ENCODE measurements at places on chromosomes 6 and 20.

DNA sequence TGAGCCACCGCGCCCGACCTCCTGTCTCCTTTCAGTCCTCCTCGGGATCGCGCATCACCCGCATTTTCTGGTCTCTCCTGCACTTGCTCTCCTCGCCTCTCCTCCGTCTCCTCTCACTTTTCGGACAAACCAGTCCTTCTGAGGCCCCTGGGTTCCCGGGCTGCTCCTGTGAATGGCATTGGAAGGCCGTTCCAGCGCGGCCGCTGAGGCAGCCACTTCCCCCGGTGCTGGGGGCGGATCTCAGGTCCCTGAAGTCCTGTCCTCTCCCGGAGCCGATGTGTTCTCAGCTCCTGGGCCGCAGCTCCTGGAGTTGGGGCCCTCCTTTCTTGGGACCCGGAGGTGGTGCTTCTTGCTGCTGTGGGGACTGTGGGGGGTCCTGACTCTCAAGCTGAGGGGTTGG is 803 bp downstream of the MICB start:
- DNase-seq = no peak

- DNase-seq = peak; percentile 66
Measured at GRCh38 chr6:15887491-15888461, 224.9 kb upstream of the DTNBP1 start.

DNA sequence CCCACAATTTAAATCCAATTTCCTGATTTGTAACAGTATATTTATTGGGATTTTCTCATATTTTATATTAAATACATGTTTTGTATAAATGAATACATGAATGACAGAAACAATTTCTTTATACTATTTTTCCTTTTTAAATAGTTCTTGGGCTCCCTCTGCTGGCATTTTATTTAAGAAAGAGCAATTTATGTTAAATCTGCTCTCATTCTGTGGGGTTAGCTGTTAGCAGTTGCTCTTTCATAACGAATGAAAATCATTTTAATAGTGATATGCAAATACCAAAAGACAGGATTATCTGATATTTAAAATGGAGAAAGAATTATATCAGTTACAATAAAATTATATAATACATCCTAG is 118.3 kb downstream of the RALGAPA2 start:
- no peak for DNase-seq

DNA sequence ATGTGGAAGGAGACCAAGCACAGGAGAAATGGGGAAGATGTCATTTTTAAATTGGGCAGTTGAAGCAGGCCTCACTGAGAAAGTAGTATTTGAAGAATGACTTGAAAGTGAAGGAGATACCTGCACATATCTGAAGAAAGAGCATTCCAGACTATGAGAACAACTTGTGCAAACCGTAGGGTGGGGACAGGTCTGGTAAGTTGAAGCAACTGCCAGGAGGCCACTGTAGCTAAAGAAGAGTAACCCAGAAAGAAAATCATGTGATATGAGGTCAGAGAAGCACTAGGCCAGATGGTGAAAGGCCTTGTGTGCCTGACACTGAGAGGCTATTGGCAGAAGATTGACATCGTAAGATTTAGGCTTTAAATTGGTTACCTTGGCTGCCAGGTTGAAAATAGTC is 4.7 kb upstream of the SUPT3H start:
- DNase-seq = no peak

DNA sequence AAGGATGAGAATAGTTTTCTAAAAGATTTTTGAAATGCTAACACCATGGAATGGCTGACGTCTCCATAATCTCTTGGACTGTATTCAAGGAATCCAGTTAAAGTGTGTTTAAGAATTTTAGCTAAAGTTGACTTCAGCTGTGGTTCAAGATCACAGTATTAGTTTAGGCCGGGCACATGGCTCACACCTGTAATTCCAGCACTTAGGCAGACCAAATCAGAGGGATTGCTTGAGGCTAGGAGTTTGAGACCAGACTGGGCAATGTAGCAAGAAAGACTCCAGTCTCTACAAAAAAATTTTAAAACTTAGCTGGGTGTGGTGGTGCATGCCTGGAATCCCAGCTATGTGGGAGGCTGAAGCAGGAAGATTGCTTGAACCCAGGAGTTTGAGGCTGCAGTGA is 68.2 kb downstream of the RFPL4B start:
- DNase-seq = no peak

DNA sequence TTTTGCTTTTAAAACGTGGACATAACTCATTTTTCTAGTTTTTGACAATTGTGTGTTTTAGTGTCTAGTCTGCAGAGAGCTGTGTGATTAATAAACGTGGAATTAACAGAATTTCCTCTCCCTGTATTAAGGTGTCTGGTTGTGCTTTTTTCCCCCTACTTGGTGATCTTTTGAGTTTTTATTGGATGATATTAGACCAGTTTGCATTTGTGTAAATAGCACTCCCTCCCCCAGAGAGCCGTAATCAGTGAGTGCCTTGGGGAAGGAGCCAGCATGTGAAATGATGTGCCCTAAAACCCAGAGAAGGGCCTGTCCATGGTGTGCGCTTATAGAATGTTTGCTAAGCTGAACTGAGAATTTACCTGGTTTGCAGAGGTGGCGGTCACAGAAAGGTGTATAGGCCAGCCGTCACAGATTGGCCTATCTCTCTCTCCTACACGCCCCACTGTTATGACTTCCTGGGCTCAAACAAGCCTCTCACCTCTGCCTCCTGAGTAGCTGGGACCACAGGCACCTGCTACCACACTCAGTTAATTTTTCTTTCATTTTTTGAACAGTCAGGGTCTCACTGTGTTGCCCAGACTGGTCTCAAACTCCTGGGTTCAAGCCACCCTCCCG is 42.4 kb downstream of the ALDH5A1 start:
- DNase-seq = no peak

DNA sequence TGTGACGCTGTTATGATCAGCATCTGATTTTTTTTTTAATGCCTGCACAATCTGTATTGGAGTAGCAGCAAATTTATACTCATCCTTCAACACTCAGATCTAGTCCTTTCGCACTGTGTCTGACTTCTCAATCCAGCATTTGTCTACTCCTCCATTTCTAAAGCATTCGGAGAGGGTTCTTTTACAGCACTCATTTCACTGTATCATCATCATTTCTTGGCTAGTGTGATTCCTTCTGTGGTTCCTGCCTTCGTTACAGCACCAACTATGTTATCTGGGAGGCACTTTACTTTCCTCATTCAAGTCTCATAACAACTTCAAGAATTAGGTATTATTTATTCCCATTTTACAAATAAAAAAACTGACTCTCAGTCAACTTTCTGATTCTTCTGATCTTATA is 18.0 kb downstream of the NUDT3 start:
- DNase-seq = no peak

DNA sequence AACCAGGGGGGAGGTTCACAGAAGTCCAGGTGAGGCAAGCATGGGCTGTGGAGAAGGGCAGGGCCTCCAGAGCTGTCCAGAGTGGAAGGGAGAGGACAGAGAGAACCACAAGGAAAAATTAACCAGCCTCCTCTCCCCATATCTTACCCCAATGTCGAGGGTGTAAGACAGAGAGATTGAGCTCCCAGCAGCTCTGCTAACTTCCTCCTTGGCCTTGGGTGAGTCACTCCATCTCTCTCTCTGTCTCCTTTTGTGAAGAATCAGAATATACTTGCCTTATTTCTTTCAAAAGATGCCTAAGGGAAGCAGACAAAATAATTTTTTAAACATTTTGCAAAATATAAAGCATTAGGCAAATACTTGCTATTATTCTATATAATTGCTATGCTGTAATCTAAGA is 58.3 kb upstream of the IYD start:
- no peak for DNase-seq

DNA sequence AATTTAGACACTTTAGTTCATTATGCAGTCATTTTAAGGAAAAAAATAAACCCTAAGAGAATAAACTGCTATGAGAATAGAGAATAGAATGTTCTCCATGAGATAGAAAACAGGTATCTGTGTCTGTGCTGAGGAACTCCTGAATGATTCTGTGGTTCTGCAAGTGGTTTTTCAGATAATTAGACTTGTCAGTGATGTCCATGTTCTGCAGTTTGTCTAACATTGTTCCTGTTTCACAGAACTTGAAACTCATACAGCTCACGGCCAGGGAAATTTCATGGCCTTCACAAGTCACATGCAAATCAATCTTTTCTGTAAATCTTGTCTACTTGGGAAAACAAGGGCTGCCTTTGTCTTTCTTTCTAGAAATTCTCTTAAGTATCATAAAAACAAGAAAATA is 73.4 kb upstream of the HMGCLL1 start:
- DNase-seq = peak; percentile 61

- DNase-seq = no peak
Measured at GRCh38 chr20:62897666-62898065, 28.6 kb downstream of the DIDO1 start.

GRCh38 chr20:5492937-5493336 is 176.2 kb upstream of the PROKR2 start:
- DNase-seq = no peak

DNA sequence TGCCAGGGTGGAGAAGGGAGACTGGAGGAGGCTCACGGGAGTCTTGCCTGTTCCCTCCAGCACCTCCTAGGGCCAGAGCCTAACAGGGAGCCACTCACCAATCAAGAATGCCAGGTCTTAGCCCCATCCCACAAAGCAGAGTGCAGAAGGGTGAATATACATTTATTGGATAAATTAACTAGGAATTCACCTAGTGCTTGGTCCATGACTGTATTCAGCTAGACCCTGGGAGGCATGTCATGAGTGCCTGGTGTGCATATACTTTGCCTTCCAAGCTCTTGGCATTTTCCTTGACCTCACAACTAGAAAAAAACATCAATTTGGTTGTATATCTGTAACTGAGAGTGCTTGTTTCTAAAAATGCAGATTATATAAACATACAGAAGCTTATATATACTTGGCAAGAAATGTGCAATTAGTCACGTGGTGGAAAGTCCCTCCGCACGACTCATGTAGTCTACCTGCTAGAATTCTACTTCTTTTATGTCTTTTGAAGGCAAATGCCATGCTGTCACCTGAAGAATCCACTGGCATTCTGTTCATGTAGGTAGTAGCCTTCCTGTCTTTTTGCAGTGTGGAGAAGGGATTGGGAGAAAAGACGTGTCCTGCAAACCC is 991.0 kb downstream of the KIF16B start:
- no peak for DNase-seq

- DNase-seq = no peak
Measured at GRCh38 chr6:157268396-157268795, 54.9 kb downstream of the TMEM242 start.

DNA sequence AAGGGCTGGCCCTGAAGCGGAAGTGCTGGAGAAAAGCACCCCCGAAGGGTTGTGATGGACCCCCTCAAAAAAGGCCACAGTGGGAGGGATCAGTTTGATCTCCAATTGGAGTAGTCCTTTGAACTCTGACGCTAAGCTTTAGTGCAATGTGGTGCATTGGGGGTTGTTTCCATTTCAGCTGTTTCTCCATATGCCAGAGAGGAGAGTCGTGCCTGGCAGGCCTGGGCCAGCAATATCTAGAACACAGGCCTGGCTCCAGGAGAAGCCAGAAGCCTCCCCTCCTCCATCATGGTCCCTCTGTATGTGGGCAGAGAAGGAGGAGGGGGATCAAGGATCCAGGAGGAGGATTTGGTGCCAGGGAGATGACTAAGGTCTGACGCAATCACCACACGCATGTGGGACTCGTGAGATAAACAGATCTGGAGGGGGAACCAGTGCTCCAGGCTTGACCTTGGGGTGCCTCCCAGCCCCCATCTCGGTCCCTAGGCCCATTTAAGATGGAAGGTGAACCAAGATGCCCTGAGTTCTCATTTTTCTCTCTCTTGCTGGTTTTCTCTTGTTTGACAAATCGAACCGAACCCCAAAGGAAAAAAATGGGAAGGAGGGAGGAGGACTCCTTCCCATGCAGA is 517.4 kb upstream of the JARID2 start:
- DNase-seq = no peak

GRCh38 chr6:145544041-145544440 is 191.3 kb downstream of the EPM2A start:
- peak; percentile 14 for DNase-seq

DNA sequence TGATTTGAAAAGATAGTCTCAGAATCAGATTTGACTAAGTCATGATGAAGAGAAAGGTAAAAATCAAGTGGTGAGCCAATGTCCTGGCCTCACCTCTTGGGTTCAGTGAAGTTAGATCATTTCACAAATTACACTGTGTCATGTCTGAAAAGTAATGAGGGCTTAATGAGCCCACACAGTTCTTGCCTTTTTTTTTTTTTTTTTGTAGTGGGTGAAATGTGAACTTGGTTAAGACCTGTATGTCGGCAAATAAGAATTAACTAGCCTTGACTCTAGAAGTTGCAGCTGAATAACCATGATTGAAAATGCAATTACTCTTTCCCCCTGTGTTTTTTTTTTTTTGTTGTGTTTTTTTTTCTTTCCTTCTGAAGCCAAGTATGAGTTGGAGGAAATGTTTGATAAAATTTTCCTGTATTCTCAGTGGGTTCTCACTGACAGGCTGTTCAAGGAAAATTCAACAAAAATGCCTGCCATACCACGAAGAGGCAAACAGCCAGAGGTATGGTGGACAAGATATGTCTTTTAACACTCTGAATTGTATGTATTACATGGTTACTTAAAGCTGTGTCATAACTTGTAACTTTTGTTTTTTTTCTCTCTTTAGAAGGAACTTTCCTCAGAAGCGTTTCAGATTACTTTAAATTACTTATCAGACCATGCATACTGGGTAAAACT is 135.2 kb upstream of the MLIP start:
- DNase-seq = no peak

DNA sequence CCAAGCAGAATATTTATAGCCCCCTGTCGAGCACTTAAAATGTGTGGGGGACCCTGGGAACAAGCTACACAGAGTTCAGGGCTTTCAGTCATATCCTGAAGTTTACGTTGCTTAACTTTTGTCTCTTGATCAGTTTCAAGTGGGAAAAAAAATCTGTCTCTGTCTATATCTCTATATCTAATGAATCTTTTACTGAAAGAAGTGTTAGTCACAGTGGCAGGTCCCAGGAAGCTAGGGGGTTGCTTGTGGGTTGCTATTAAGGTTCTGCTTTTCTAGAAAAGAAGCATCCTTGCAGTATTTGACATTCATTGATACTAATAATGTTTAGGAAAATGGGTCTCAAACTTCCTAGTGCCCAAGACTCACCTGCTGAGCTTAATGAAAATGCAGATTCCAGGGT is 76.7 kb upstream of the CLDN20 start:
- DNase-seq = no peak
